ENCODE measurements at places on chromosomes 11 and 22.

GRCh38 chr22:44797181-44797725, 44.9 kb downstream of the ARHGAP8 start:
- DNase-seq, result no peak

- DNase-seq, result no peak
Measured at GRCh38 chr22:37893583-37893983, 12.5 kb upstream of the MICALL1 start.

- no peak for DNase-seq
Measured at GRCh38 chr11:37184326-37184725, 586.3 kb upstream of the RAG2 start.

DNA sequence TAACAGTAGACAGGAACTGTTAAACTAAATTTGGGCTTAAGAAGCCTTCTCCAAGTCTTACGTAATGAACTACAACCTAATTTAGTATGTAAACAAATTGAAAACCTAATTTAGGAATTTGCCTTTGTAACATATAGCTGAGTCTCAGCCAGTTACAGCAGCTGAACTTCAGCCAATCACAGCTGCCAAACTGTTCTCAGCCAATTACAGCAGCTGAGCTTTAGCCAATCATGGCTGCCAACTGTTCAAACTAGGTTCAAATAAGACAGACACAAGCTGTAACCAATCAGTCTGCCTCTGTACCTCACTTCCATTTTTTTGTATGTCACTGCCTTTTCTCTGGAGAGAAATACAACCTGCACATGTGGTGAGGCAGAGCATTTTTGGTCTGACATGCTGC, 95.0 kb upstream of the CD44 start:
- DNase-seq, result no peak

DNA sequence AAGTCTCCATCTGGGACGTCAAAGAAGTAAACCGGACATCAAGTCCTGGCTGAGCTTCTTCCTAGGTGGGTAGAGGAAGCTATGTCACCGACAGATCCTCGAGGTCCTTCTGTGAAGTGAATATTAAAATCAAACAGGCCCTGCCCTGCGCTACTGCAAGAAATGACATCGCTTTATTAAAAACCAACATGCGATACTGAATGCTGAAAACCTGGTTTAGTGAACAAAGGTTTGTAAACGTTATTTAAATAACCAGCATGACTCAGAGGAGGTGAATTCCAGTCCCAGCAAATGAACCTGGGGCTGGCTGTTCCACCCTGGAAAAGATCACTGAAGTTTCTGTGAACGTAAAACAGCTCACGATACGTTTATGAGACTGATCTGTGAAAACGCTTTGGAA, 645 bp downstream of the RTCB start:
- peak; percentile 50 for DNase-seq

- no peak for DNase-seq
Measured at GRCh38 chr22:48297296-48297695, 1530.4 kb downstream of the BRD1 start.

DNA sequence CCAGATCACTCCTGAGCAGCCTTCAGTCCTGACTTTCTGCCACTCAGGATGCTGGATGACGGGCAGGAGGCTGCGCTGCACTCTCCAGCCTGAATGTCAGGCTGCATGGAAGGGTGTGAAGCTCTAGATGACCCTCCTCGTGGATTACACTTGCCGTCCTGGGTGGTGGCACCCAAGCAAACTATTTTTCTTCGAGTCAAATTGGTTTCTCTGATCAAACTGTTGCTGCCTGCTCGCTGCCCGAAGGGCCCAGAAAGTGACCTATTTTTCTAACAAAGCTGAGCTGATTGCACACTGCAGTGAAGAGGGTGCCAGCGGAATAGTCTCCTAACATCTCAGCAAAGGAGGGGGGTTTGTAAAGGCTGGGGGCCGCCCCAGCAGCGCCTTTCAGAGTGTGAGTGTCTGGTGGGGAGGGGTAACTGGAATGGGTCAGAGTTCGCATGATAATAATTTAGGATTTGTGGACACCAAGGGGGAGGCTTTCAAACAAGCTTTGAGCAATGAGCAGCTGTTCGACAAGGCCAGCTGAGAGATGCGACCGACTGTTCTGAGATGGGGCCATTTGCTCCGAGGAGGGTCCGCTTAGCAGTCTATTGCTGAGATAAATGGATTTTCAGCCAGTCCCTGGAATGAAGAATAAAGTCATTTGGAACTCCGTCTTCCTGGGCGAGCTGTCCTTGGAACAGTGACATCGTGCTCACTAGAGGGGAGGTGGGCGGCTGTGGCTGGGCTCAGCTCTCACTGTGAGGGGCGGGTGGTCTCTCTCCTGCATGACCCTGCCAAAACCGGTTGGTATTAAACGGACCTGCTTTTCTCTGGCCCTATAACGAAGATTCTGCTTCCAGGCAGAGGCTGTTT, 537.6 kb downstream of the BRD1 start:
- DNase-seq, result no peak
